NCI-H1436 treated with DMSO at 0.1 percent for 48 hours (cell line): ENCODE measurements at places on chromosomes 6 and 20.

DNA sequence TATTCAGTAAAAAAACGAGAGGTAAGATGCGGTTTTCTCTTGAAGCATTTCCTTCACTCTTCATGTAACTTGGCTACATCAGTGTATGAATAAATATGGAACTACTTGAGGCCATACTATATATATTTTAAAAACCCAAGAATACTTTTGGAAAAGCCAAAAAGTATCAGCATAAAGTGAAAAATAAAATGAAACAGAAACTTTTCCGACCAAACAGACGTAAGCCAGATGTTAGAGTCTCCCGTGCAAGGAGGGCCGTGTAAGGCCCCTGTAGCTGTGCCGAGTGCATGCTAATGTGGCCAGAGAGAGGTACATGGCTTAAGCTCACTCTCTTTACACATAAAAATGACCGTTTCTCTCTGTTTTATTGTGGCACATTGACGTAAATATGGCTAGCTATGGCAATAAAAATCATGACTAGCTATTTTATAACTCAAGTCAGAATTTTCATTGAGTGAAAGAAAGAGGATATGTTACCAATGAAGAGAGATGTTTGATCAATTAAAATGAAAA is 140.1 kb upstream of the GMDS start:
- no peak for DNase-seq

- DNase-seq, result no peak
Observed at GRCh38 chr6:55868176-55868575, 7.2 kb downstream of the BMP5 start.

GRCh38 chr6:151409260-151409659 is 17.9 kb upstream of the ZBTB2 start:
- no peak for DNase-seq

DNA sequence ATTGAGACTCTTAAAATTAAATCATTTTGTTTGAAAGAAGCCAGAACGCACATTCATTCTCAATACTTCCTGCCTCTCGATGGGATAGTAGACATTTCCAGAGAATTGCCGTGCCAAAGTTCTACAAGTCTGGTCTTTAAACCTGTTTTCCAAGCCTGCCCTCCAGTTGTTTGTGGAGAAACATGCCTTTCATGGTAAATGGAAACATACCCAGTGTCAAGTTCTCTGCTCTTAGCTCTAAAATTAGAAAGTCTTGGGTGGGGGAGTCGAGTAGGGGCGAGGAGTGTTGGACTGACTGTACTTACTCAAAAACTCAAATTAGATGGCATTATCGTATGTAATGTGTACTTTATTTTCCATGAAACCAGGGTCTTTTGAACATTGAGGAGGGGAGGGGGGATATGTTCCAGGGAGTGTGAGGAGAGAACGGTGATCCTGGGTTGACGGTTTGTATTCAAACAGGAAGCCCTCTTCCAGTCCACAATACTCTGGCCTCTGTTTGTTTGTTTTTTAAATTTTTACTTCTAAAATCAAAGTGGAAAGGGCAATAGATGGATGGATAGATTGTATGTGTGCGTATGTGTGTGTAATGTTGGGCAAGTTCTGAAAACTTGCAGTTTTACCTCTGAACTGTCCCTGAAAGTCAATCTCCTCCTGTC is 106.8 kb upstream of the ARMC2 start:
- DNase-seq, result no peak

DNA sequence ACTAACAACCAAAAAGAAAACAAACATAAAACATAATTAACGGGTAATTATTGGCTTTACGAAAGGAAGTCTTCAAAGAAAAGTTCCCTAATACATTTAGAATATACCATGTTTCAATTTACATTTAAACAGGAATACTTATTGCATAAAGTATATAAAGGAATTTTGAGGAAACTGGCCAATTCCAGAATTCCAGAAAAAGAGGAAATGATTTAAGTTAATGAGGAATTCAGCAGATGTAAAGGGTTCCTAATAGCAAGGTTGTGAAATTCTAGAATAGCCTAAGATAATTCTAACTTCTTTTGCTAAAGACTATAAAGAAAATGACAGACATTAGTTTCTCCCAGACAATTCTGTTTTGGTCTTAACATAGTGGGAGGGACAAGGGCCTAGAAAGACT is 35.0 kb downstream of the DTNBP1 start:
- no peak for DNase-seq

DNA sequence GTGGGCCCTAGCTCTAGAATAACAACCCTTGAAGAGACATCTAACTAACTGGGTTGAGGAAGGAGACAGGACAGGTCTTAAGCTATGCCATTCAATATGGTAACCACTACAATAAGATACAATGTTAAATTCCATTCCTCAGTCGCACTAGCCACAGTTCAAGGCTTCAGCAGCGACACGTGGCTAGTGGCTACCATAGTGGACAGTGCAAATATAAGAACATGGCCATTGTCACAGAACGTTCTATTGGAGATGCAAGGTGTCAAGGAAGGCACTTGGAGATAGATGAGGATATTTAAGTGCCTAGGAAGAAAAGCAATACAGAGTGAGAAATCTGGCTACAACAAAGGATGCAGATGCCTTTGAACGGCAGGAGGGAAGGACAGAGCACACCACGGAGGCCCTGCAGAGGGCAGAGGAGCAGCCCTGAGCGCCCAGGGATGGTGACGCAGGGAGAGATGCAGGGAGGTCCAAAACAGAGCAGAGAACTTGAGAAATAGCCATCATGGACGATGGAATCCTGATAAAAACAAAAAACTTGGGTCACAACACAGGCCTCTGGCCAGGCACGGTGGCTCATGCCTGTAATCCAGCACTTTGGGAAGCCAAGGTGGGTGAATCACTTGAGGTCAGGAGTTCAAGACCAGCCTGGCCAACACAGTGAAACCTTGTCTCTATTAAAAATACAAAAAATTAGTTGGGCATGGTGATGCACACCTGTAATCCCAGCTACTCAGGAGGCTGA is 140.7 kb downstream of the ZMYND8 start:
- DNase-seq, result no peak

GRCh38 chr6:109515781-109516409 is 32.9 kb upstream of the ZBTB24 start:
- no peak for DNase-seq

DNA sequence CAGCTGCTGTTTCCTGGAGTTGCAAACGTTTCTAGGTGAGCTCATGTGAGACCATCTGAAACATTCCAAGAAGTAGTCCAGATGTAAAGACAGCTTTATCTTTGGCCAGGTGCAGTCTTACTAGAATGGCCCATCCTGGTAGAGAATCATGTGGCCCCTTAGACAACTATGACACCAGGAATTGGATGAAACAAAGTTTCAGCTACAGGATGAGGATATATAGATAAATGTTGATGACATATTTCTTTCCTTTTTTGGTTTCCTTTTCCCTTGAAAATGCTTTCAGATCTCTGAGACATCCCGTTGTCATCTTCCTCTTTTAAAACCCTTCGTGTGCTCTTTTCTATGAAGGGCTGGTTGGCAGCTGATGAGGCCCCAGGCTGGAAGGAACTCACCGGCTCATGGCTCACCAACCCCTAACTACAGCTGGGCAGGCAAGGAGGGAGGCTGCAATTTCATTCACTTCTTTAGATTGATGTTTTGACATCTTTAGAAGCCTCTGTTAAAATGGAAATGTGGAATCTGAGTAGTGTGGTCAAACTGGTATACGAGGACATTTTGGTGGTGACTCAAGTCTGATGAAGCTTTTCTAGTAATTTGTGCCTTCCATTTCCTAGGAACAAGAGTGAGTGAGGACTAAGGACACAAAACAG is 167.9 kb upstream of the TNFAIP3 start:
- no peak for DNase-seq

- DNase-seq, result no peak
Observed at GRCh38 chr6:152552616-152553209, 84.4 kb downstream of the SYNE1 start.

- DNase-seq, result no peak
Observed at GRCh38 chr6:84515067-84515466, 249.3 kb downstream of the TBX18 start.

- DNase-seq, result no peak
Observed at GRCh38 chr6:16222826-16223225, 15.6 kb upstream of the GMPR start.

DNA sequence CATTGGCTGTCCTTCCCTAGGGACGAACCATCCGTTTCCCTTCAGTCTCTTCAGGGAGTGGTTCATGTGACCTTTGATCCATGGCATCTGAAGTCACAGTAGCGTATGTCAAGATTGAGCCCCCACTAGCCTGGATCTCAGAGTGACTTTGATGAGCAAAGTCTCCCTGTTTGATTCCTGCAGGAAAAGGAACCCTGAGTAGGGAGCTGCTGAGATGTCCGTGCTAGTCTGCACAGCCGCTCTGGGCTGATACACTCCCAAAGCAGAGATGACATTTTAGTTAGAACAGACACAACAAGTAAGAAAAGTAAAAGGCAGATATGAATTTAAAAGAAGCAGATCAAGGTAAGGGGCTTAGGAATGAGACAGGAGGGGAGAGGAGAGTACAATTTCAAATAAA is 899.4 kb downstream of the C6orf118 start:
- DNase-seq, result no peak

- no peak for DNase-seq
Observed at GRCh38 chr6:160818934-160819333, 116.9 kb downstream of the PLG start.

DNA sequence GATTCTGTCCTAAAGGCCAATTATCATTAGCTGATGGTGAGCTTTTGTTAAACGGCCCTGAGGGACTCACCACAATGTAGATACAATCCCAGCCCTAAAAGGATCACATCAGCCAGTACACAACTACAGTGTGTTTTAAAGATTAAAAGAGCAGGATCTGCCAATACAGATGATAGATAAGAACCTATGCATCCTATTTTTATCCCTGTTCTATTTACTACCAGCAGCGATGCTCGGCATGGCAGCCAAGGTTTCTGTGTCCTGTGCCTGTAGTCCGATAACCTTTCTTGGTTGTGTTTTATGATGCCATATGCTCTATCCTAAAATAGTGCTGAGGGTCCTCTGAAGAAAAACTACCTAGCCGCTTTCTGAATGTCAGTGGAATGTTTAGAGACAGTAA is 289.4 kb downstream of the PHACTR1 start:
- peak; percentile 22 for DNase-seq

GRCh38 chr20:33067806-33068205 is 11.6 kb upstream of the BPIFB4 start:
- no peak for DNase-seq

DNA sequence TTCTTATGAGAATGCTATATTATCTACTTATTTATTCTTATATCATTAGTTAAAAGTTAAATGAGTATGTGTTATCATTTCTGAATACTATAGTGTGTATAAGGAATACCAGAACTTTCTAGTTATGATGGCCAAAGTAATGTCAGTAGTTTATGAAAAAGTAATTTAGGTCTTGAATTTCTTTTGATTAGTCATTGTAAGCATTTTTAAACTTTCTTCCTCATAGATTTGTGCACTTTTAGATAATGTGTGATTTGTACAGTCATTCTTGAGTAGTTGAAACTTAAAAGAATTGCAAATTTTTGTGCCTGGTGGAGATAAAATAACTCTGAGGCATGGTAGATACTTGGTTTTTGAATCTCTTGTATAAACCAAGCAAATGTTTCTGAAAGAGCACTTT is 311.3 kb downstream of the CDKAL1 start:
- no peak for DNase-seq

GRCh38 chr6:142823256-142823902 is 121.6 kb downstream of the HIVEP2 start:
- DNase-seq, result no peak

GRCh38 chr6:64290867-64291266 is 655.3 kb downstream of the PHF3 start:
- DNase-seq, result no peak

- DNase-seq, result no peak
Observed at GRCh38 chr6:43950051-43950605, 177.1 kb downstream of the MRPL14 start.

DNA sequence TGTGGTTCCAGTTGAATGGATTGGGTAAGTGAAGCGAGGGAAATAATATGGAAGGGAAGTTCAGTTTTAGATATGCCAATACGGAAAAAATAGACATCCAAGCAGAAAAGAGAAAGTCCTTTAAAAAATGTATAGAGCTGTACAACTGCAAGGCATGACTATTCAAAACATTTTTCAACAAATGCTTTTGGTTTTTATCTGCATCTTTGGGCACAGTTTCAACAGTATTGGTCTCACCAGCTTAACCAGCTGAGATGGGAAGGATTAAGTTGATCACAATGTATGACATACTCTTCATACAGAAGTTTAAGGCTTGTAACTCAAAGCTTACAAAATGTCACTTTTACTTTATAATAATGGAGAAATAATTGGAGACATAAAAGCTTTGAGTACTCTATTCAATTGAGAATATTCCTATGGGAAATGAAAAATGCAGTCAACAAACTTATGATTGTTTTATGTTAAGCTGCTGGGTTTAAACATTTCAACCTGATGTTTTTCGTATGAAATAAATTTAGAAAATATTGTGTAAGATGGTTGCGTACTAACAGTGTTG is 16.3 kb upstream of the UTRN start:
- DNase-seq, result no peak

DNA sequence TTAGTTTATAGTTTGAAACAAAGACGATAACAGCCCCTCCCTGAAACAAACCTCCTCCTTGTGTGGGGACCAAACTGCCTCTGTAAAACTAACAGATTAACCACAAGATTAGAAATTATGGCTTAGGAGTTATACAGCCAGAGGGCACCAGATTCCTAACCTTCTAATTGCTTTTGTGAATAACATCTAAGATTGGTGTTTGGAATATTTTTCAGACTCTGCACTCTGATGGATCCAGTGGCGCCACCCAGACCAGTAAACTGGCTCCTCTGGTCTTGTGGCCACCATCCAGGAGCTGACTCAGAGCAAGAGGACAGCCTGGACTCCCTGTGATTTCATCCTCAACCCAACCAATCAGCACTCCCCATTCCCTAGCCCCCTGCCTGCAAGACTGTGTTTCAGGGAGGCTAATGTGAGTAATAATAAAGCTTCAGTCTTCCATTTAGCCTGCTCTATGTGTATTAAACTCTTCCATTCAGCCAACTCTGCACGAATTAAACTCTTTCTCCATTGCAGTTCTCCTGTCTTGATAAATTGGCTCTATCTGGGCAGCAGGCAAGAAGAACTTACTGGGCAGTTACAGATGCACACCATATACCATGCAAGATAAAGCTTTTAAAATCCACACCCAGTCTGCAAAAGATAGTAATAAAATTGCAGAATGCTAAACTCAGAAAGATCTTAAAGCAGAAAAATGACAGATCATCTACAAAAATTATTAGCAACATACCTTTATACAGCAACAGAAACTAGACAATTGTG is 58.5 kb upstream of the SLC22A16 start:
- no peak for DNase-seq

- DNase-seq, result no peak
Observed at GRCh38 chr6:91654793-91655192, 1067.9 kb upstream of the MAP3K7 start.

DNA sequence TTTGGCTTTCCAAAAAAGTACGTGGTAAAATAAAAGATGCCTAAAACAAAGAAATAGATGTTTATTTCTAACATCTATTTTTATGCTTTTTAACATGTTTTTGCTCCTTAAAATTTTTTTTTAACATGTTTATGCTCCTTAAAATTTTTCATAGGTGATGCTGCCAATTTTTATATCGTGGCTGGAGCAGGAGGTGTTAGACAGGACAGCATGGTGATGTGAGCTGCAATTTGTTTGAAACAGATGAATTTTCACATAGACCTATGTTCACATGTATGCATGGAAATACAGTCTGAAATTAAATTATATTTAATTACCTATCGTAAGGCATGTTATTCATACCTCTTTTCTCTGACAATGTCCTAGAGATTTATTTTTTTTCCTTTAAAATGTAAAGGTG is 784.8 kb downstream of the EPHA7 start:
- DNase-seq, result no peak
